ENCODE measurements at places on chromosomes 4 and X.

DNA sequence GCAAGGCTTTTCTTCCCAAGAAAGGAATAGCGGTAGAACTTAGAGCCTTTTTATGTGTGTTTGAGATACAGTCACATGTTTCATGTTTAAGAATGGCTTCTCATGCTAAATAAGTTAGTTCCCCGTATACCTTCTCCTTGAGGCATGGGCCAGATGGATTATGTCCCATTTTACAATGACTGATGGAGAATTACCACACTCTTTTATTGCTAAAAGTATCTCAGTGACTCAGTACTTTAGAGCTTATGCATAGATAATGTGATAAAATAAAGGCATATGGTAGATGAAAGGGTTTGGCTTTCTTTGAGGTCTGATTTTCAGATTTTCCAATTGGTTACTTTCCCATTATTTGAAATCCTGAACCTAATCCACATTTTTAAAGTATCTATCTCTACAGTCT is 121.8 kb upstream of the BMPR1B start:
- DNase-seq: no peak

DNA sequence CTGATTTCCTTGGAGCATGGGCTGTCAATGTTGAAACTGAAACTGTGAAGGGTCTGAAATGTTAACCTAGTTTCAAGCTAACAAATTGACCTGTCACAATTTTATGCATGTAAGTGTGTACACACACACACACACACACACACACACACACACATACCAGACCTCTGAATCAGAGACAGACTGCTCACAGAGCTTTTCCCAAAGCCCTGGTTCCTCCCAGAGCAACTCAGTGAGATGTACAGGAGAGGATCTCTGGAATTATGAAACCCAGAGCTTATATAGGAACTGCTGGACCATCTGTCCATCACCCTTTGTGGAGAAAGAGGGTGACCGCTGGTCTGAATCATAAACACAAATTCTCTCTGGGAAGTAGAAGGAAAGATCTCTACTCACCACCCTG is 228.1 kb upstream of the PRPS2 start:
- no peak for DNase-seq

- DNase-seq: no peak
These were observed 174.0 kb upstream of the MXRA5 start for GRCh38 chrX:3520458-3520857.

- no peak for DNase-seq
These were observed 186.3 kb downstream of the DTHD1 start for GRCh38 chr4:36467670-36468069.
